ENCODE measurements at places on chromosomes 11 and 22. TPM values are rescaled to one million over a fixed set of nuclear protein-coding genes. Genes with fewer than 3 reads are reported as not detected.
A peak's percentile ranks its signal among the peaks of the same experiment; 100 is the strongest.

GRCh38 chr11:76669901-76670484 lies 554 bp downstream of the LRRC32 start:
- no peak for DNase-seq

DNA sequence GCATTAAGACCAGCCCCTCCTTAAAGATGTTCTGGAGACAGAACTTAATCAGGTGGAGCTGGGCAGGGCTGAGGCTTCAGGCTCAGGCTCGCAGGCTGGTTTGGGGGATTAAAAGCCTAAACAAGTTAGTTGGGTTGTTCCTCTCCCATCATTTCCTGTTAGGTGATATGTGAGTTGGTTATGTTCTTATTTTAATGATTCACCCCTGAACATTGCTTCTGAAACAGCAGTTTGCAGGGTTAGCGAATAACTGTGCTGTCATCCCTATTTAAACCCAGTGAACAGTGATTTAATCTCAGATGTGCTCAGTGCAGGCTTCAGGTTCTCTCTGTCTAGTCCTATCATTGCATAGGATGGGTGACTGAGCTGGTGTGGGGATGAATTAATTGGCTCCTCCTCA lies 47.4 kb upstream of the BIRC3 start:
- DNase-seq, result no peak

GRCh38 chr11:101880222-101880621 lies 34.6 kb upstream of the CEP126 start:
- no peak for DNase-seq

DNA sequence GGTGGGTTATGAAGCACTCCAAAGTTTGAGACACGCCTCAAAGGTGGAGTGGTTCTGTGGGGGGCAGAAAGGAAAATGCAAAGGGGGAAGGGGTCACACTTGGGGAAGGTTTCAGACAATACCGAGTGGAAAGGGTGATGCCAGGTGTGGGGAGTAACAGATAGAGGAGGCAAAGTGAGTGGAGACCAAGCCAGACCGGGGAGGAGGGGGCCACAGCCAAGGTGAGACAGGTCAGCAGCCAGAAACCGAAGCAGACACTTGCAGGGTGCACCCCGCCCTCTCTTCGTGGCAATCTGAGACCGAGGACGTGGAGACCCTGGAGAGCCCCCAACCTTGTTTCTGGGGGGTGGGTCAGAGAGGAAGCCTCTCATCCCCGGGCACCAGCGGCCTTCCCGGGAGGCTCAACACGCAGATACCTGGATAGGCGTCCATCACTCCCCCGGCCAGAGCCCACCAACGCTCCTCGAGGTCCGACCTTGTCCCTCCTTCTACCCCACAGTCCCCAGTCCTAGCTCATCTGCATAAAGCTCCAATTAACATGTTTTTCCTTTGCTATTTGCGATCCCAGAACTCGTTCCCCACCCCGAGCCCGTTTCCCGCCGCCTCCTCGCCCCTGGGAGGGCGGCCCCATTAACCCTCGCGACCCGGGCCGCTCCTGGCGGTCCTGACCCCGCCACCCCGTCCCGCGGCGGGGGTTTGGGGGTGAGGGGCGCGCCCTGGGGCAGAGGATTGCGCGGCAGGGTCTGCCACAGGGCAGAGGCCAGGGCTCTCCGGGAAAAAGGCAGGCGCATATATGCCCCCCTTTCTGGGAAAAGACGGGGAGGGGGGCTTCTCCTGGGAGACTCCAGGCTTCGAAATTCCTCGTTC lies 21.8 kb downstream of the RTN4RL2 start:
- DNase-seq, result no peak

GRCh38 chr11:22920939-22921565 lies 60.8 kb upstream of the CCDC179 start:
- no peak for DNase-seq

DNA sequence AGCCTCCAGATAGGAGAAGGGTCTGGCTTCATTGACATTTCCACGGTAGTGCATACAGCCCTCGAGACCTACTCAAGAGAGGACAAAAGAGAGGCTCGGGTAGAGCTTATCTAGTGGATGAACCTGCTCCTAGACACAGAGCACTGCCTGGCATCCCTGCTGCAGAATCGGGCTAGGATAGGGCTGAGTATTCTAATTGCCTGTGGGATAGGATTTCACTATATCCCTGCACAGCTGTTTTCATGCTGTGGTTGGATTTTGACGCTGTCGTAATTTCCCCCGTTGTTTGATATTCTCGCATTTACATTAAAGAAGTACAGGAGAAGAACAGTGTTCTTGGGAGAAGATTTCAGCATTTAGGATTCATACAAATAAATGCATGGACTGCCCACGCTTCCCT lies 107.8 kb downstream of the KIRREL3 start:
- no peak for DNase-seq

- no peak for DNase-seq
Observed at GRCh38 chr11:133995066-133995465, 38.3 kb upstream of the IGSF9B start.

GRCh38 chr11:47184711-47185304 lies 1.4 kb downstream of the PACSIN3 start:
- DNase-seq, result no peak

- DNase-seq, result peak; percentile 49
Observed at GRCh38 chr22:44023404-44024287, 456 bp upstream of the PARVB start.

- no peak for DNase-seq
Observed at GRCh38 chr11:7612661-7613393, 60.5 kb downstream of the CYB5R2 start.

- DNase-seq, result no peak
Observed at GRCh38 chr11:65658174-65659021, 4.3 kb downstream of the RELA start.

- DNase-seq, result no peak
Observed at GRCh38 chr22:24059793-24060192, 48.7 kb downstream of the CABIN1 start.

- no peak for DNase-seq
Observed at GRCh38 chr11:45331839-45332238, 45.7 kb upstream of the SYT13 start.

GRCh38 chr11:68401856-68402255 lies 58.7 kb upstream of the PPP6R3 start:
- no peak for DNase-seq

DNA sequence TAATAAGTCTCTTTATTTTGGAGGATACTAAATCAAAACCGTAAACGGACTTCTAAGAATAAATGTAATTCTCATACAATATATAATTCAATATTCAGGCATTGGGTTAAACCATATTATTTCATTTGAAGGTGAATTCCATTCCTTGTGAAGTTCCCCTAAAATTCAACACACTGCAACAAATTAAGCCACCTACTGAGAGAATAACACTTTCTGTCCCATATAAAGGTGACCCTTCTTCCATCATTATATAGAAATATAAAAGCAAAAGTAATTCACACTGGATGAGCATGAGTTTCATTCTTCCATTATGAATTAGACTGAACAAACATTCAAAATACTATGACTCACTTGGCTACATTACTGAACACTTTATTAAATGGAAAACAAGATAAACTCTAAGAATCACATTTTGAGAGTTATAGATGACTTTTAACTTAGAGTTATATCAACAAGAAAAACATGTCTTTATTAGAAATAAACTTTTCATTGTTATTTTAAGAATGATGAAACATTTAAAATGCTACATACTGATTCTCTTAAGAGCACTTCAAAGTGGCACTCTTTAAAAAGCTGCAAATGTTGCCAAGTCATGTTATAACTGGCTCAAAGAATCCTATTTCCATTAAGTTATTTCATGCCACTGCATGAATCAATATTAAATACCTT lies 2.8 kb downstream of the SESN3 start:
- no peak for DNase-seq

GRCh38 chr11:115420505-115420904 lies 83.7 kb downstream of the CADM1 start:
- no peak for DNase-seq

DNA sequence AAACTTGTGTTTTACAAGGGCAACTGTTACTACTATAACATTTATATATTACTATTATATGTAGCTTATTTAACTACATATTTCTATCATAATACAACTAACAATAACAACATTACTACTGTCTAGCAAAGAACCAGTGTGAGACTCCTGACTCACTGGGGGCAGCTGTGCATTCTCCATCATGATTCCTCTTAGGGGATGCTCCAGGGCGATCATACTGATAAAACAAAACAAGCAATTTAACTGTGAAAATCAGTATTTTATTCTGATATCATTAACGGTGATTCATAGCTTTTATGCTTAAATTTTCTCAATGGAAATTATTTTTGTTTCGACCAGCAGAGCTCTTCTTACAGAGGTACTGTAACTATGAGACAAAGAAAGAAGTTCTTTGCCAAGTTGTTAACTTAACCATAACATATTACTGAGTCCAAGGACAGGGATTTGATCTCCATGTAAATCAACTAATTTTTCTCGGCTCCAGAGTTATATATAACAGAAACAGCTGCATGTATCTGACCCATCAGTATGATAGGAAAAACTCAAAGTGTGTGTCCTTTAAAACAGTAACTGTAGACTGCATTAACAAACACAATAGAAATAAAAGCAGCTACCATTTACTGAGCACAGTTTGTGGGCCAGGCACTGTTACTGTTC lies 24.8 kb upstream of the FNBP4 start:
- no peak for DNase-seq

DNA sequence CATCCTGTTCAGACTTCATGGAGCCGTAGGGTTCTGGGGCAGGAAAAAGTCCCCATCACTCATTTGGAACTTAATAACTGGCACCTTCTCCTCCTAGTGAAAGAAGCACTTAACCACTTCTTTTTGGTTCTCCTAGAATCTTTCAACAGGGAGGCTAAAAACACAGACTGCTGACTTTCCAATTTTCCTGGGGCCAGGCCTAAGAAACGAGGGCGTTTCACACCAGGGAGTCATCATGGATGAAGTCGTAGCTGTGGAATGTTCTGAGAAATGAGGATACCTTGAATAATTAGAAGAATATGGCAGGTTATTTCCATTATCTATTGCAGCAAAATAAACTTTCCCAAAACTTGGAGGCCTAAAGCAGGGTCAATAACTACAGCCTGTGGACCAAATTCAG lies 26.0 kb upstream of the API5 start:
- no peak for DNase-seq

Gene OR6T1
- total RNA-seq, result not detected

Gene TMEM191C
- total RNA-seq, result 4.8 TPM

Gene GAL
- not detected for total RNA-seq

Gene OR52A1
- not detected for total RNA-seq

Gene ZNRF3
- 0.89 TPM for total RNA-seq

Gene MISFA
- total RNA-seq, result 0.69 TPM

Gene RTN4R
- total RNA-seq, result 2.7 TPM

Gene ABTB2
- 0.39 TPM for total RNA-seq

Gene BIK
- 2.7 TPM for total RNA-seq

Gene OR6A2
- not detected for total RNA-seq
